Epithelial cell of proximal tubule (primary cell): ENCODE measurements at places on chromosomes 11 and 22. TPM values are rescaled to one million over a fixed set of nuclear protein-coding genes. Genes with fewer than 3 reads are reported as not detected.
A peak's percentile ranks its signal among the peaks of the same experiment; 100 is the strongest.

- no peak for DNase-seq
Measured at GRCh38 chr11:126495281-126496220, 140.1 kb downstream of the ST3GAL4 start.

GRCh38 chr22:27495325-27495724, 306.2 kb downstream of the MN1 start:
- DNase-seq: no peak

GRCh38 chr22:31243339-31244045, 31.4 kb downstream of the LIMK2 start:
- DNase-seq: no peak

- no peak for DNase-seq
Measured at GRCh38 chr11:57982776-57983175, 40.9 kb upstream of the OR9Q1 start.

DNA sequence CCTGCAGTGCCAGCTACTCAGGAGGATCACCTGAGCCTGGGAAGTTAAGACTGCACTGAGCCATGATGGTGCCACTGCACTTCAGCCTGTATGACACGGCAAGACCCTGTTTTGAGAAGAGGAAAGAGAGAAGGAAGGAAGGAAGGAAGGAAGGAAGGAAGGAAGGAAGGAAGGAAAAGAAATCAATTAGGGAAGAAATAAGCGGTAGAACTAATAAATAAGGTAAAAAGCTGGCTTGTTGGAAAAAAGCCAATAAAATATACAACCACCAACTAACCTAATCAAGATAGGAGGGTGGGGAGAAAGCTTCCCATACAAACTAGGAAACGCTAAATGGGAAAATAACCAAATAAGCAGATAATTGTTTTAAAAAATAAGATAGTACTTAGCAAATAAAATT, 12.3 kb downstream of the A4GALT start:
- DNase-seq: no peak

DNA sequence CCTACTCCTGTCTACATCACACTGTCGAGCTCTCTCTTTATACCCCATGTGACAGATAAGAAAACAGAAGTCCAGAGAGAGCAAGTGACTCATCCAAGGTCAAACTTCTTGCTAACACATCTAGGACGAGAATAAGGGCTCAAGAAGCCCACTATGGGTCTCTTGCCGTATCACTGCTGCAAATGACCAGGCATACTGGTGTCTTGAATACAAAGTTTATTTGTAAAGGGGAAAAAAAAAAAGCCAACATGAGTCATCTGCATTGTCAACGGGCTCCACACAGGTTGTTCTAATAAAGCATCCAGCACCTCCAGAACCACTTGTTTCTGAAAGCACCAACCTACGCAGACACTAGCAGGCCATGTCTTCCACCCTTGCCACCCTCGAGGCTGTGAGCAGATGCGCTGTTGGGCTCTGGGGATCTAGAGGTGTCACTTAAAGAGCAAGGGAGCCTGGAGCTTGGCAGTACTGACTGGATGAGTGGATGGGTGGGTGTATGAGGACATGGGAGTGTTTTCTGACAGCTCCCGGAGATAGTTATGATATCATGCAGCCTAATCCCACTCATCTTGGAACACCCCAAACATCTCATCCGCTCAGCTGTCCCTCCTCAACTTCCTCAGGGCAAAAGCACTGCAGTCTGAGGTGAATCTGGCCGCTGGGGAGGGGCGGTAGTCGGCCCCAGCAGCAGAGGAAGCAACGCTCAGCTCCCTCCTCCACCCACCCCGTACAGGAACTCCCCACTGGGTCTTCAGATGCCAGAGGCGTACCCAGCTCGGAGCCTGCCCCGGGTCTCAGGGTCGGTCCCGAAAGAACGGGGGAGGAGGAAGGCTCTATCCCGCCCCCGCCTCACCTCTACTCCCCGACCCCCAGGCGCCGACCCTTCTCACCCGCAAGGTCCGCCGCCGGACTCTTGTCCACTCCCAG, 1.0 kb downstream of the SMCO4 start:
- DNase-seq: peak; percentile 36

DNA sequence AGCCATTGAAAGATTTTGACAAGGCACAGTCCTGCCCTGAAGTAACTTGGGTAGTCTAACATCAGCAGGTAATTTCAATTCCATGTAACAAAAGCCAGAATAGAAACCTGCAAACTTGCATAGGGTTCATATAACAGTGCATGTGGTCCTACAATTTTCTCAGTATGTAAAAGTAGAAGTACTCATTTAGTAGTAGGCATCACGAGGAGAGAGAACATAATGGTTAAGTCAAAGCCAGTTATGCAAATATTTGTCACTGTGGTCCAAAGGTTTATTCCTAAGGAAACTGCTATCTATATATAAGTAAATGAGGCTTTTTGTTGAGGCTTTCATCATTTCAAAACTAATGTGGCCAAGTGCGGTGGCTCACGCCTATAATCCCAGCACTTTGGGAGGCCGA, 10.1 kb downstream of the ATP5MG start:
- no peak for DNase-seq

GRCh38 chr11:95294701-95295100, 63.7 kb upstream of the SESN3 start:
- no peak for DNase-seq

DNA sequence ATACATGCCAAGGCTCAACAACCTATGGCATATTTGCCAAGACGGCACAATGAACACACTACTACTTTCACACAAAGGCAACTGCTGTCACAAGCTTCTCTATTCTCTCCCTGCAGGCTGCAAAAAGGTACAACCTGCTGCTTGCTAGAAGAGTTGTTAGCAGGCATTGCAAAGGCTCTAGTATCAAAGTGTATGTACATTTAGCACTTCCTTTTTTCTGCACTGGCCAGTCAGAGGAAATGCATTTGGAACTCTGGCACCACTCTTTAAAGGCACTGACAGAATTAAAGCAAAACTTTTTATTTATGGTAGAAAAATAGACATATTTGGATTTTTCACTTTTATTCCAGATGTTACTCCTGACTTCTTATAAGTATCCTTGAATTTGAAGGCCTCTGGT, 125.9 kb downstream of the CWF19L2 start:
- DNase-seq: no peak

DNA sequence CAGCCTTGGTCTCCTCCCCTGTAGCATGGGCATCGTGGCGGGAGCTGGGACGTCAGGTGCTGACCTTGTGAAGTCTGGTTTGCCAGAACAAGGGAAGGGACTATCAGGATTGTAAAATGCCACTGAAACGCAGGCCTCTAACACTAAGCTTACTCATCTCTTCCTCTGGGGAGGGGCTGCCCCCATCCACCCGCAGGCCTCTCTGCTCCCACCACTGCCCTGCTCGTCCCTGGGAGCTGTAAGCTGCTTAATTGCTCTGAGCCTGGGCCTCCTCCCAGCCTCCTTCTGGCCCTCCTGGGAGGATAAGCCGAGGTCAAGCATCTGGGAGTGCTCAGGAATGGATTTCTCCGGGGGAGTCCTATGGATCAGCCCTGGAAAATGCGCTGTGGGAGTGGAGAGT, 8.4 kb downstream of the SHISAL1 start:
- DNase-seq: no peak

- no peak for DNase-seq
Measured at GRCh38 chr11:69277074-69277809, 16.7 kb upstream of the MYEOV start.

GRCh38 chr11:107856180-107856980, 2.2 kb downstream of the SLC35F2 start:
- DNase-seq: no peak

- no peak for DNase-seq
Measured at GRCh38 chr11:129828301-129828836, 12.7 kb downstream of the TMEM45B start.

DNA sequence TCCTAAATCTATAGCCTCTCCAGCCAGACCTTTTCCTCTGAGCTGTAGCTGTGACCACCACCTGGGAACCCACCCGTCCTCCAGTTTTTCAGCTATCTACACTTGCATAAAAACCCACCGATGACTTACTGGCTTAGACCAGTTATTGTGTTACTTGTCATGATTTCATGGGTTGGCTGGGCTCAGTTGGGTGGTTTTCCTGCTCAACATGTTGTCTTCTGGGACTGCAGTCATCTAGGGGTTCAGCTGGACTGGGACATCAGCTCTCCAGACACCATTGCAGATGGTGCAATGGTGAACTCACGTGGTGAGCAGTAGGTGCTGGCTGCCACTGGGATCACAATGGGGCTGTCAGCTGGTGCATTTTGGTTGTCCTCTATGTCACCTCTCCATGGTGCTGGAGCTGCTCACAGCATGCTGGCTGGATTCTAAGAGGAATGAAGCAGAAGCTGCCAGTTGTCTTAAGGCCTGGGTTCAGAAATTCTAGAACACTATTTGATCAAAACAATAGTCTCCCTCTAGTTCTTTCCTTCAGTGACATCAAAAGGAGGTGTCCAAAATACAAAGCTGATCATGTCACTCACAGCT, 1.3 kb upstream of the SYT13 start:
- no peak for DNase-seq

- no peak for DNase-seq
Measured at GRCh38 chr11:90288212-90288821, 65.5 kb upstream of the CHORDC1 start.

GRCh38 chr22:19719488-19720021, 3.8 kb upstream of the GP1BB start:
- DNase-seq: no peak

DNA sequence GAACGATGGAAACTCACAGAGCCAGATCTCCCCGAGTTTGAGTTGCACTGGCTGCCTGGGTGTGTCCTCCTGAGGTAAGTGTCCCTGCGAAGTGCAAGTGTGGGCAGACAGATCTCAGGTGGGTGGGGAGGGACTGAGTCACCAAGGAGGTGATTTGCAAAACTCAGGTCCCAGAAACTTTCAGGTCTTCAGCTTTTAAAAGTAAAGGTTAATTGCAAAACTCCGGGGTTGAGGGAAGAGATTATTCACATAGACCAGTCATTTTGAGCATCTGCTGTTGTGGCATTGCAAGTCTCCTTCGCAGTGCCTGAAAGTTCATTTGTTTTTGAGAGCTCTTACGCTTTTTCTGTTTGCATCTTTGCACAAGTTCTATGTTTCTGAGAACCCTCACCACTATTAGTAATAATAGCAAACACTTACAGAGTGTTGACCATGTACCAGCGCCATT, 7.1 kb downstream of the CD44 start:
- DNase-seq: no peak

DNA sequence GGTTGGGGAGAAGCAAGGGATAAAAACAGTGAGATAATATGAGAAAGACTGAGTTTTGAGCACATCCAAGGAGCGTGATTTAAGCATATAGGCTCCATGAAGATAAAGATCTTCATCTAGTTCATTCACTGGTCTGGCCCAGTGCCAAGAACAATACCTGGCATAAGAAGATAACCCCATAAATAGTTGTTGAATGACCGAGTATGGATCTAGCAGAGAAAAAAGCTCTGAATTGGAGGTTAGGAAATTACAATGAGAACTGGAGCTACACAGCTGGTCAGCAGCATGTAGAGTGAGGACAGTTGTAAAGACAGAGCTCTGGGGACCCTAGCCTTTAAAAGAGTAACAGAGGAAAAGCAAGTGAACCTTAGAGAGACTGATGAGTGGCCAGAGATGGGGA, 33.0 kb upstream of the PAK1 start:
- no peak for DNase-seq

- no peak for DNase-seq
Measured at GRCh38 chr11:133928628-133929059, 28.1 kb downstream of the IGSF9B start.

DNA sequence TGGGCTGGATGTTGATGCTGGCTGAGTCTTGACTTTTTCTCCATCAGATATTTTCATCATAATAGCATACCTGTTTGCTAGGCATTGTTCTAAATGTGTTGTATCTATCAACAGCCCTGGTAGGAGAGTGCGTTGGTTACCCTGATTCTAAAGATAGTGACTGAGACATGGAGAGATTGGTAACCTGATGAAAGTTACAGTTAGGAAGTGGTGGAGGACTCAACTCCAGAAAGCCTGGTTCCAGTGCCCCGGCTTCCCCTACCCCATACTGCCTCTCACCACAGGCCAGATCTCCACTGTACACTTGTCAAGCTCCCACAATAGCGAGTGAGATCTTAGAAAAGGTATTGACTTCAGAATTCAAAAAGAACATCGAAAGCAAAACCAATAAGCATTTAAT, 22.8 kb upstream of the RELT start:
- no peak for DNase-seq

- DNase-seq: no peak
Measured at GRCh38 chr22:49052023-49052538, 775.6 kb downstream of the BRD1 start.

DNA sequence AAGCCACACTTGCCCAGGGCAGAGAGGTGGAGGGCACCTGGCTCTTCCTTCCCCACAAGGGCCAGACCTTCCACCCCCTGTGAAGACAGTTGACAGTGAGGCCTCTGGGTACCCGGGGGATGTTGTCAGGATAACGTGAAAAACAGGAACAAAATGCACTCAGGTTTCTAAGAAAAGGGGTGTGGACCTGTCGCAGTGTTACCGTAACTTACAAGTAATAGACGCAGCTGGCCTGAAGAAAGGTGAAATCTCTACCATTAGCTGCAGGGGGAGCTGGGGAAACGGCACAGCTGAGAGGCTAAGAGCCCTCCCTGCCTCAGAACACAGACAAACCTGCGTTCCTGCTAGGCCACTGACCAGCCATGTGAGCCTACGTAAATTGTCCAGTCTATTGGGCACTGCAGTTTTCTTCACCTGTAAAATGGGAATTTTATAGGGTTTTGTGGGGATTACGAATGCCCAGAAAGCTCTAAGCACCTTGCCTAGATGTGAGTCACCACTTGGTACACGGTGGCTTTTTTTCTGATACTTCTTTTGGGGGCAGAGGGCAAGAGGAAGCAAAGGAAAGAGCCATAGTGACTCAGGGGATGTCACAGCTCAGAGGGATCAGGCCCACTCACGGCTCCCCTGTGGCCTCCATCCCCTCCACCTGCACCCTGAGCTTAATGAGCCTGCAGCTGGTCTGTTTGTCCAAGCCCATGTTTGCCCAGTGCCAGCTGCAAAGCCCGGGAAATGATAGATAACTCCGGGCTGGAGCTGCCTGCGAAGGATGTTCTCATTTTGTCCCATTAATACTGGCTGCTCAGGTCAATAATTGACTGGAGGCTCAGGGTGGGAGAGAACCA, 18.4 kb upstream of the CABP7 start:
- DNase-seq: peak; percentile 9

GRCh38 chr11:119229741-119230140, 23.6 kb downstream of the CBL start:
- no peak for DNase-seq

GRCh38 chr11:33021501-33021900, 5.8 kb downstream of the DEPDC7 start:
- no peak for DNase-seq

Gene PYGM
- total RNA-seq: not detected in 2 replicates

Gene OR2AG2
- 0.14 TPM in 1 of 2 replicates, not detected in the other for total RNA-seq

Gene HBB
- not detected in 2 replicates for total RNA-seq

Gene OR6T1
- not detected in 2 replicates for total RNA-seq

Gene KRTAP5-10
- not detected in 2 replicates for total RNA-seq

Gene GAL3ST3
- 2.1 and 2.3 TPM in 2 replicates for total RNA-seq

Gene MMP27
- not detected in 2 replicates for total RNA-seq

Gene SCO2
- total RNA-seq: 1.4 TPM in 1 of 2 replicates, not detected in the other

Gene C11orf91
- not detected in 2 replicates for total RNA-seq

Gene APOL5
- not detected in 2 replicates for total RNA-seq

Gene SYCE3
- 1.0 TPM in 1 of 2 replicates, not detected in the other for total RNA-seq

Gene ZNF280B
- total RNA-seq: 2.4 and 3.3 TPM in 2 replicates

Gene UPK3A
- 2.0 TPM in 1 of 2 replicates, not detected in the other for total RNA-seq

Gene OR10A4
- total RNA-seq: not detected in 2 replicates
